HS-27A (cell line): ENCODE measurements at places on chromosomes 7 and 10.

- no peak for DNase-seq
Observed at GRCh38 chr10:126518218-126519080, 130.2 kb upstream of the ADAM12 start.

DNA sequence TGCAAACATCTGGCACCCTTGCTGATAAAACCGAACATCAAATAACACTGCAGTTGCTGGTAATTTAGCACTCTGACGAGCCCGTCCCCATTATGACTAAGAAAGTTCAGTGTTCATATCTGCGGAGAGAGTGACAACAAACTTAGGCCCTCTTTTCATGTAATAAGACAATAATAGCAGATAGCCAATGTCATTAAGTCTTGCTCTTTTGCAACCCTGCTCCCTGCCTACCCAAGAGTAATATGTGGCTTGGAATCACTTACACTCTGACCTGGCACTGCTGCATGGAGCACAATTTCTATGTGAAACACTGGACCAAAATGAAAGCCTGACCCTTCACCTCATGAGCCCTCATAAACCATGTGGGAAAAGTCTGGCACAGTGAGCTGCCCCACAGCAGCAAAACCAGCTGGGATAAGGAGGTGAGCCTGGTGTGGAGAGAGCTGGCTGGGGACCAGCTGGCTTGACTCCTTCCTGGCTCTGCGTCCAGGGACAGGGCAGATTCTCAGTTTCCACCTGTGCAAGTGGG, 86.5 kb downstream of the HIPK2 start:
- no peak for DNase-seq

- DNase-seq: no peak
Observed at GRCh38 chr7:157412491-157413180, 75.8 kb downstream of the DNAJB6 start.

DNA sequence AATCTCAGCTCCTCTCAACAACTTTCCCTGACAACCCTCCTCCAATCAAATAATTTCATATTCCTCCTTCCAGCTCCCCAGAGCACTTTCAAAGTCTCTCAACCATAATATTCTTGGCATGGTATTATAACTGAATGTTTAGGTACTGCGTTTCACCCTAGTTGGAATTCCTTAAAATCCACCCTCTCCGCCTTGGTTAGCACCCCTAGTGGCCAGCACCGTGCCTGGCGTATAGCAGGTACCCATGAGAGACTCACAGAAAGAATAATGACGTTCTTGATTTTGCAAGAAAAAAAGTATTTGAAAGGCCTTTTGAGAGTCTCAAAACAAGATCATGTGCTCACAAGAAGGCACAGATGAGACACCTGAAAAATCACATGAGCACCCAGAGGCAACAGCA, 50.9 kb downstream of the GLI3 start:
- no peak for DNase-seq

GRCh38 chr7:69567800-69568199, 30.5 kb upstream of the AUTS2 start:
- no peak for DNase-seq

DNA sequence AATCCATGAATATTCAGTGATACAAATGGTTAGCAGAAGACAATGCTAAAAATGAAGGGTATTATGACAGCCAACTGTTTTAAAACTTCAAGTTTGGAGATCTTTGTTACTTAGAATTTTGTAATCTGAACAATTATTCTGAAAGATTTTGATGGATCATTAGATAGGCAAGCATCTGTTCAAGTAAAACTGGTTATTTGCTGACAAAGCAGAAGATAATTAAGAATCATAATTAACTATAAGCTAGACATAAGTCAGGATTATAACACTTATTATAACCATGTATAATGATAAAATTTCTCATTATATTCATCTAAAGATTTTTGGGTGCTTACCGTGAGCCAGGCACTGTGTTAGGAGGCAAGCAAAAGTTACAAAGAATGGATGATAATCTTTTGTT, 1145.1 kb downstream of the CNTNAP2 start:
- DNase-seq: no peak

GRCh38 chr7:5431560-5432015, 8.0 kb upstream of the TNRC18 start:
- no peak for DNase-seq

DNA sequence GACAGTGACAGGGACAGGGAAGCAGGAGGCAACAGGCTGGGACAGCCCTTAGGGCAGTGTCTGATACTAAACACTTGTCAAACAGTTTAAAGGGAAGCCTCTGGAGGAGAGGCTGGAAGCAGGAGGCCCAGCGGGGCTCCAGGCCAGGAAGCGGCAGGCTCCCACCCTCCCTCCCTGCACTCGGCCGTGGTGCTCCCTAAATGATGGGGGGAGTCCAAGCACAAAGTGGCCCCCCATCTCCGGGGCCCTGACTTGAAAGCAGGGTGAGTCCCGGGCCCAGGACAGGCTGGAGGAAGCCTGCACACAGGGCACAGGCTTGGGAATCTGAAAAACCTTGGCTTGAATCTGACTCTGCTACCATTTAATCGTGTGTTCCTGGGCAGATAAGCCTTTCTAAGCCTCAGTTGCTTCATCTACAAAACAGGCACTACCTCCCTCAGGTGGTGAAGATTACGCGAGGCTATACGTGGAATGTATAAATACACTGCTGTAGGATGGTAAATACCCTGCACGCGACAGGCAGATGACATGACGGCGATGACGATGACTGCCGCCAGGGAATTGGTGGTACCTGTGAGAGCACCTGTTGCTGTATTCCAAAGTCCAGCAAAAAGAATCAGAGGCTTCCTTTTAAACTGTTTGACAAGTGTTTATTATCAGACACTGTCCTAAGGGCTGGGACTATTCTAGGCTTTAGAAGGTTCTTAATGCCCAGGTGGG, 34.1 kb downstream of the GBX1 start:
- no peak for DNase-seq

DNA sequence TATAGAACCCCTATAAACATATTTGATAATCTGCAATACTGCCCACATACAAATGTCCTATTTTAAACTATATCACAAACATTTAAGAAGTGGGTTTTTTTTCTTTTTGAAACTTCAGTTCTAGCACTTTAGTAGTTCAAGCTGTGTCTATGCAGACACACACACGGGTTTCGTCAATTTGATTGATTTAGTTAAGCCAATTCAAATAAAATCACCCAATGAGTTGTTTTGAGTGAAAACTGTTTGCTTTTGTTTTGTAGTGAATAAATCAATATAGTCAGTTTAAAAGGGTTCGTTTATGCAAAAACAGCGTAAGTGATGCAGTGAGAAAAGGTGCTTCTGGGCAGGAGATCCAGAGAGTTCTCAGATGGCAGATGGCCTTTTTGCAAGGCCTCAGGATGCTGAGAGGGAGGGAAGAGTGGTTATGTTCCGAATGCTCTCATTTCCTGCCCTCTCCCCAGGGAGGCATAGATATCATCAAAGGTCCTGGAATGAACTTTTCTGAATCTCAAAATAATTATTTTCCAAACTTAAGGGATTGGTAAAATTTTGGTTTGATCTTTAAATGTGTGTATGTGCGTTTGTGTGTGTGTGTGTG, 102.7 kb downstream of the AGMO start:
- no peak for DNase-seq

GRCh38 chr10:20903635-20904390, 6.7 kb upstream of the NEBL start:
- DNase-seq: no peak

DNA sequence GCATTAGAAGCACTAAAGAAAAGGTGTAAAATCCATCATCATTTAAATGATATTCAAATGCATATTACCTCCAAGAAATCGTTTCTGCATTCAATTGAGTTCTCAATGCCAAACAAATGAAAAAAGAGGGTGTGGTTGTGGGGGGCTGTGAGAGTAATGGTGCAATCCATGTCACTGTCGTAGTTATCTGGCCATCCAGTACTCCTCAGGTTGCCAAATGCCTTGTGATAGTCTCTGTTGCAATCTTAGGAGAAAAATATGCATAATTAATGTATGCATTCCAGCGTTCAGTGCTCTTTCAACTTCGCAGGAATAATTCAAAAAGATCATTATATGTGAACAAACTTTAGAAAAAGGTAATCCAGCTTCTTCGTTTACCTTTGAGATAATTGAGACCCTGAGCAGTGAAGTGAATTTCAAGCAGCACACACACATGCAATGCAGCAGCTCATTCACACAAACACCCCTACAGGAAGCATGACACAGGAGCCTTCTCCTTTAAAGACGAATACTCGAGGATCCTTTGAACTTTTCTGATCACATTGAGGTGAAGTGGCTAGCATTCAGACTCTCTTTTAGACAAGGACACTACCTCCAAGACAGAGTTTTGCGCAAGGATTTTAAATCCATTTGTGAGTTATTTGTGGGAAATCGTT, 73.4 kb downstream of the OR13A1 start:
- no peak for DNase-seq

GRCh38 chr7:94129443-94130140, 125.4 kb upstream of the BET1 start:
- DNase-seq: peak; percentile 74

DNA sequence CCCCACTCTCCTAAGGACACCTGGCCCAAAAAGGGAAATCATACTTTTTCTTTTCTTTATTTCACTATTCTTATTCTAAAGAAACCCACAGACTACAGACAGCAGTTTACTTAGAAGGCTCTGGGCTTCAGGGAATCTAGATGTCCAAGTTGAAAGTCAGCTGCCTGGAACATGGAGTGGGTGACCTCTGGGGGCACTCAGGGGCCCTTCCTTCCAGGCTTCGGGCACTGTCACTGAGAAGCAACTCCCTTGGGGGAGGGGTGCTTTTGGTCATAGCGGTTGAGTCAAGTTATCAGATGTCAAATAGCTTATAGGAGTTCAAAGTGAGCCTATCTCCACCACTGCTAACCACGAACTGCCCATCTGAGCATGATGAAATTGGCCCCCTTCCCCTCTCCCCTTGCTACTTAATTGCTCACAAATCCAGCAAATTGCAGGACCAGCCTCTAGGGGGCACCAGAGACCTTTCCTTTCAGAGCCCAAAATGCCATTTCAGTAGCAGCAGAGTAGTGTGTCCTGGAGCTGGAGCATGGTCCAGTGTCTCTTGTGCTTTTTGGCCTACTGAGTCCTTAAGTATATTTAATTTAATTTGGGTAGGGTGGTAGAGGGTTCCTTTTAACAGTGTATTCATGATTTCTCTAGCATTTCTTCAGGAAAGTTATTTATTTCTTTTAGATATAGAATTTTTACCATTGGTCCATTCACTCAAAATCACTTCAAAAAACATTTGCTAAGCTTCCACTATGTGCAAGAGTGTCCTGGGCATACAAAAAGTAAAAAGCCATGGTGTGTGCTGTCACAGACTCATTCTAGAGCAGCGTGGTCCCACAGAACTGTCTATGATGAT, 463.8 kb downstream of the KCNMA1 start:
- no peak for DNase-seq

- no peak for DNase-seq
Observed at GRCh38 chr10:101256387-101256786, 27.1 kb upstream of the LBX1 start.

DNA sequence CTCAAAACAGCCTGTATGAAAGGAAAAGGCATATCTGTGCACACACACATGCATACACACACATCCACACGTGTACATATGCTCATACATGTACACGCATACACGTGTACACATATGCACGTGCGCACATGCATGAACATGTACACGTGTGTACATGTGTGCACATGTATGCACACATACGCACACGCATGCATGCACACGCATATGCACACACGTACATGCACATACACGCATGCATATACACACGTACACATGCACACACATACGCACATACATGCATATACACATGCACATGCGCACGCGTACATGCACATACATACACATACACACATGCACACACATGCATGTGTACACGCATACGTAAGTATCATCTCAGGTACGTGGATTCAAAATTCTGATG, 19.4 kb downstream of the DIP2C start:
- DNase-seq: no peak

- no peak for DNase-seq
Observed at GRCh38 chr10:112497347-112497950, 50.4 kb downstream of the VTI1A start.

DNA sequence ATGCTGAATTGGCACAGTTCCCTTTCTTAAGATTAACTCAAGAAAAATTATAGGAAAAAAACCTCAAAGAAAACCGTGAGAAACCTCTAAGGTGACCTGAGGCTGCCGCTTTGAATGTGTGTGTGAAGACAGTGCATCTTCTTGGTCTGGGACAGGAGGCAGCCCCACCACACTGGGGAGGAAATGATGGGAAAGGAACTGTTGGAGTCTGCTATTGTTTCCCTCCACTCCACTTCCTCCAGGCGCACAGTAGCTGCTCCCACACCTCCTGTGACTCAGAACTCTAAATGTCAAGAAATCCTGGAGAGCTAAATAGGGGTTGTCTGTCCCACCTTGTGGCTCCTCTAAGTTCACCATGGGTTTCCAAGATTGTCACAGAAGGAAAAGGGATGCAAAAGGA, 179.4 kb downstream of the PDE1C start:
- no peak for DNase-seq

DNA sequence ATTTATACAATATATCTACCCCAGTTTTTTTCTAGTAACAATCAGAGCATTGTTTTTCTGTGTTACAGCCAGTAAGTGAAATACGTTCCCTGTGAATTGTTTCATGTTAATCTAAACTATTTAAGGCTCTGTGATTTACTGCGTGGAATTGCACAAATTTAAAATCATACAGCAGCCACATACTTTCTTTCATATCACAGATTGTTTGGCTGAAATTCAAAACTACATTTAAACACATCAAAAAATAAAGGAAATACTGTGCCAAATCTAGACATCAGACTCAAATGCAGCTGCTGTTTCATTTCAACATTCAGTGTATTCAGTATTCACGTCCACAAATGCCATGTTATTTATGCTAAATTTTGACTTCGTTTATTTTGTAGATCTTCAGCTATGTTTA, 242.6 kb upstream of the HGF start:
- no peak for DNase-seq

DNA sequence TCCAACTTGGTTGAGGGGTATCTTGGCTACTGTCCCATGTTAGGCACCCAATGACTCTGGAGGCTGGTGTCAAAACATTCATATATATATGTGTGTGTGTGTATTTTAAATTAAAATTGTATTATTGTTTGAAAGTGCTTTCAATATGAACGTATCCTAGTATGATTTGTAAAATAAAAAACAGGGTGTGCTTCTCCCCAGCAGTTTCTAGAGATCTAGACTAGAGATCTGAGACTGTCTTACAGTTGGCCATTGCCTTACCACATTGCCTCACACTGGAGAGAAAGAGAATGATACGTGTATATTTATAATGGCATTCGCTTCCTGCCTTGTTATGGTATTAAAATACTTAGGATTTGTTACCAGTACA, 1.2 kb downstream of the BAG3 start:
- no peak for DNase-seq

GRCh38 chr10:82564353-82565196, 689.6 kb downstream of the NRG3 start:
- no peak for DNase-seq

GRCh38 chr7:96189129-96189820, 132.6 kb downstream of the SLC25A13 start:
- DNase-seq: no peak

- peak; percentile 3 for DNase-seq
Observed at GRCh38 chr7:95141755-95142154, 182.6 kb downstream of the PON1 start.

GRCh38 chr10:44233561-44234482, 151.1 kb downstream of the CXCL12 start:
- DNase-seq: no peak

GRCh38 chr10:13865758-13866491, 279.2 kb downstream of the PRPF18 start:
- peak; percentile 61 for DNase-seq
